Pericardium fibroblast (primary cell): ENCODE measurements at places on chromosomes 1 and 21. TPM values are rescaled to one million over a fixed set of nuclear protein-coding genes. Genes with fewer than 3 reads are reported as not detected.

The ITLN2 gene
- 0.47 TPM in 1 of 2 replicates, not detected in the other for total RNA-seq

The OXCT2 gene
- total RNA-seq: 0.09 and 1.3 TPM in 2 replicates

The HHIPL2 gene
- under 0.01 TPM in 1 of 2 replicates, not detected in the other for total RNA-seq

The HES3 gene
- not detected in 2 replicates for total RNA-seq

The LCE3D gene
- total RNA-seq: not detected in 2 replicates

The MMP23B gene
- total RNA-seq: 117 and 174 TPM in 2 replicates

The OR2L2 gene
- not detected in 2 replicates for total RNA-seq

The LMX1A gene
- not detected in 2 replicates for total RNA-seq

The PRKAA2 gene
- total RNA-seq: 0.12 and 0.17 TPM in 2 replicates
